ENCODE measurements at places on chromosomes 4 and X. TPM values are rescaled to one million over a fixed set of nuclear protein-coding genes. Genes with fewer than 3 reads are reported as not detected.

- no peak for DNase-seq
- H3K27ac ChIP-seq = no peak overlapping the region
These were observed 56.0 kb downstream of the ACOX3 start for GRCh38 chr4:8384397-8385060.

DNA sequence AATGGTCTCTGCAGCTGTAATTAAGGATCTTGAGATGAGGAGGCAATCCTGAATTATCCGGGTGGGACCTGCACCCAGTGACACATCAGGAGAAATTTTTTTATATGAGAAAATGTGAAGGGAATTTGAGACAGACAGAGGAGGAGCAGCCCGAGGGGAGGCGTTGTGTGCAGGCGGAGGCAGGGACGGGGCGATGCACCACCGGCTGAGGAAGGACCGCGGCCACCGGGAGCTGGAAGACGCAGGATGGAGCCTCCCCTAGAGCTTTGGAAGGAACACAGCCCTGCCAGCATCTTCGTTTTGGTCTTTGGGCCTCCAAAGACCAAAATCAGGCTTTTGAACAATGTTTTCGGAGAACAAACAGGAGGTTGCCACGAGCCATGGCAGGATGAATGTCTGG is 85.0 kb upstream of the ADRA2C start:
- no peak overlapping the region for H3K27ac ChIP-seq
- no peaks in the 10 kb centered on the region for H3K36me3 ChIP-seq
- DNase-seq = no peak
- no peak overlapping the region for H3K4me3 ChIP-seq

GABRE gene
- 0.61 TPM for total RNA-seq

BTC gene
- 0.09 TPM for total RNA-seq

- peaks cover 2% of the 10 kb centered on the region for H3K4me1 ChIP-seq
- DNase-seq = no peak
- no peaks in the 10 kb centered on the region for H3K36me3 ChIP-seq
These were observed 101.0 kb downstream of the ATP11C start for GRCh38 chrX:139831675-139832456.

- no peaks in the 10 kb centered on the region for H3K4me1 ChIP-seq
- no peak overlapping the region for H3K4me3 ChIP-seq
- H3K27ac ChIP-seq = no peak overlapping the region
- no peak for DNase-seq
- no peaks in the 10 kb centered on the region for H3K27me3 ChIP-seq
These were observed 59.1 kb downstream of the IGFBP7 start for GRCh38 chr4:57051095-57051494.

PAGE2 gene
- not detected for total RNA-seq

DNA sequence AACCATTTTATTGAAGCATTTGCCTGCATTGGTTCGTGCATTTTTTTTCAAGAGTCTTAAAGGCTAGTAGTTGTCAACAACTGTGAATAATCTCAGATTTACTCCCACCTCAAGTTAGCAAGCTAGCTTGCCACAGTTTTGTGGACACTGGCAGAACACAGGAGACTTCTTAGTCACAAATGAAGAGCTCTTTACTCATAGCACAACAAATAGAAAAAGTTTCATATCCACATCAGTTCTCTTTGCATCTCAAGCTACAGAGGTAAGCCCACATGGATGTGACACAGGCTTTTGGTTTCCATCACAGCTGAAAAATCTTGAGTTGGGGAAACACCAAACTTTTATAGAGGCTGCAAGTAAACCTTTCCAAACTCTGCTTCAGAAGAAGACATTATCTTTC is 2315.7 kb upstream of the TENM3 start:
- no peaks in the 10 kb centered on the region for H3K4me1 ChIP-seq
- H3K36me3 ChIP-seq = no peaks in the 10 kb centered on the region
- H3K4me3 ChIP-seq = no peak overlapping the region
- H3K27ac ChIP-seq = no peak overlapping the region
- no peaks in the 10 kb centered on the region for H3K27me3 ChIP-seq

LRBA gene
- total RNA-seq = 69.8 TPM

DNA sequence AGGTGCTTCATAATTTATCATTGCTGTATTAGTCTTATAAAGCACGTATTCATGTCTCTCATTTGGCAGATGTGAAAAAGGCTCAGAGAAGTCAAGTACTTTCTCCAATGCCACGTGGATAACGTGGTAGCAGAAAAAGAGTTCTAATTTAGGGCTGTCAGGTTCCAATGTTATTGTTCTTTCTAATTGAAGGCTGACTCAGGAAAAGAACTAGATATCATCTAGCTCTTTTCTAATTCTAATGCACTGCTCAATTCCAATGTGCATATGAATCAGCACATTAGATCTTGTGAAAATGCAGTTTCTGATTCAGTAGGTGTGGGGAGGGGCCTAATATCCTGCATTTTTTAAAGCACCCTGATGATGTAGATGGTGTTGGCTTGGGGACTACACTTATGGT is 22.8 kb downstream of the AGA start:
- no peaks in the 10 kb centered on the region for H3K4me1 ChIP-seq
- H3K4me3 ChIP-seq = no peak overlapping the region
- no peaks in the 10 kb centered on the region for H3K27me3 ChIP-seq
- no peaks in the 10 kb centered on the region for H3K36me3 ChIP-seq
- no peak for DNase-seq
- H3K27ac ChIP-seq = no peak overlapping the region

DNA sequence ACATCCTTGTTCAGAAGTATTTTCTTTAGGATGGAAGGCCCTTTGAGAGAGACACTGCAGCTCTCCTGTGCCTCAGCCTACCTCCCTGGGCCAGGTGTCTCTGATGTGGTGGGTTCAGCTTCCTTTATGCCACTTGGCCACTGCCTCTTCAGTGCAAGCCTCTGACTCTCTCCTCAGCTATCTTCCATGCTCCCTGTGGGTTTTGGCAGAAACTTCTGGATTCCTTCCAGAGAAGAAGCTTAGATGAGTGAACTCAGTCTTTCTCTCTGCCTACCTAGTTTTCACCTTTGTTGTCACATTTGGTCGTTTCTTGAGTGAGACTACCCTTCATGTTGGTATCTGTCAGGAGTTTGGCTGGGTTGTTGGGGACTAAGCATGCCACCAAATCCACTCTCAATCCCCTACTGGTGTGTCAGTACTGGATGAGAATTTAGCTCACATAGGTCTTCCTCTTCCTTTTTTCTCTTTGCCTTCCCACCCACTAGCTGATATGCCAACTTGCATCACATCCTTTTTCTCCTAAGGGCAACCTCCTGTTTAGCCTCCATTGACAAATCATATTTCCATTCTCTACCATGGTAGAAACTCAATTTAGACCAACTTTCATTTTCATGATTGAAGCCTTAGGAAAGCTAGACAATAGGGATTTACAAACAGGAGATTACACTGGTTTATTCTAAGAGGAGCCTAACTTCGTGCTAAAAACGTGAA is 32.0 kb downstream of the IL15 start:
- no peak overlapping the region for H3K27ac ChIP-seq
- no peak overlapping the region for H3K4me3 ChIP-seq
- no peaks in the 10 kb centered on the region for H3K27me3 ChIP-seq
- H3K36me3 ChIP-seq = no peaks in the 10 kb centered on the region
- H3K4me1 ChIP-seq = no peaks in the 10 kb centered on the region

- H3K4me1 ChIP-seq = no peaks in the 10 kb centered on the region
- no peak overlapping the region for H3K4me3 ChIP-seq
- H3K36me3 ChIP-seq = no peaks in the 10 kb centered on the region
- H3K27me3 ChIP-seq = no peaks in the 10 kb centered on the region
- no peak overlapping the region for H3K27ac ChIP-seq
These were observed 200.2 kb downstream of the DKK2 start for GRCh38 chr4:106835919-106836318.

CWH43 gene
- not detected for total RNA-seq

GPR82 gene
- total RNA-seq = 0.67 TPM

- no peaks in the 10 kb centered on the region for H3K27me3 ChIP-seq
- no peaks in the 10 kb centered on the region for H3K36me3 ChIP-seq
- H3K4me1 ChIP-seq = no peaks in the 10 kb centered on the region
These were observed 340.8 kb downstream of the PAPSS1 start for GRCh38 chr4:107379054-107379869.

- peaks cover 9% of the 10 kb centered on the region for H3K4me1 ChIP-seq
- H3K27ac ChIP-seq = no peak overlapping the region
- no peaks in the 10 kb centered on the region for H3K27me3 ChIP-seq
- H3K4me3 ChIP-seq = no peak overlapping the region
These were observed 18.2 kb downstream of the SLC25A43 start for GRCh38 chrX:119417376-119417775.

IRAK1 gene
- 35.6 TPM for total RNA-seq

MAGEE2 gene
- total RNA-seq = not detected

DNA sequence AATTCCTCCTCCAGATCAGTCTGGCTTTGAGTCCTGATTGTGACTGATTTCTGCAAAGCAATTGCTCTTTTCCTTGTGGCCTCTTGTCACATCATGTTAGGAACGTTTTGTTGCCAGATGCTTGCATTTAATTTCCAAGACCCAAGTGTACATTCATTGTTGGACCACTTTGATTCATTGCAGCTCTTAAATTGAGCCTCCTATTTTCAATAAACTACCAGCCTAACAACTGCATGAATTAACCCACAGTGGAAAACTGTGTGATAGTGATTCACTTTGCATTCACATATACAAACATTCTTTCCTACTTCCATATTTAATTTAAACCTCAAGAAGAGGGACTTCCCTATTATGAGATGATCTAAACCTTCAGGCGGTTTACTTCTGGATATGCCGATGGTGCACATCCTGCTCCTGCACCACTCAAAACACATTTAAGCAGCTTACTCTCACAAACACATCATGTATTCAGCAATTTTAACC is 118.4 kb downstream of the AFF1 start:
- DNase-seq = no peak
- no peak overlapping the region for H3K4me3 ChIP-seq
- H3K27me3 ChIP-seq = no peaks in the 10 kb centered on the region
- peaks cover 28% of the 10 kb centered on the region for H3K4me1 ChIP-seq

DNA sequence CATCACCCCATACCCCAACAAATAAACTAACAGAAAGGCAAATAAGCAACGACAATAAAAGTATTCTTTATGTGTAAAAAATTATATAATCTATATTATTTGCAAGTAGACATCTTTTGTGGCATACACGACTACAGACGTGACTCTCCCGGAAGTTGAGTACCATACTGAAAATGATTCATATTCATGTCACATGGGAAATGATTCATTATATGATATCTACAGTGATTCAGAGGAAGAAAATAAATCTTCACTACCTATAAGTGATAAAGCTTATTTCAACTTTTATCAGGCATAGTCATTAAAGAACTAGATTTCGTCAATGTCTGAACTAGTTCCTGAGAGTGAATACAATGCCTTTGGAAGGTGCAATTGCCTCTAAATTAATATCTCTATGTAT is 4.6 kb upstream of the ANTXR2 start:
- no peak overlapping the region for H3K4me3 ChIP-seq
- no peaks in the 10 kb centered on the region for H3K4me1 ChIP-seq
- no peak for DNase-seq
- no peak overlapping the region for H3K27ac ChIP-seq
- no peaks in the 10 kb centered on the region for H3K36me3 ChIP-seq

GRCh38 chrX:150872773-150873336 is 25.6 kb downstream of the CD99L2 start:
- H3K4me1 ChIP-seq = no peaks in the 10 kb centered on the region
- DNase-seq = no peak
- H3K27ac ChIP-seq = no peak overlapping the region
- no peaks in the 10 kb centered on the region for H3K36me3 ChIP-seq
- no peaks in the 10 kb centered on the region for H3K27me3 ChIP-seq

DNA sequence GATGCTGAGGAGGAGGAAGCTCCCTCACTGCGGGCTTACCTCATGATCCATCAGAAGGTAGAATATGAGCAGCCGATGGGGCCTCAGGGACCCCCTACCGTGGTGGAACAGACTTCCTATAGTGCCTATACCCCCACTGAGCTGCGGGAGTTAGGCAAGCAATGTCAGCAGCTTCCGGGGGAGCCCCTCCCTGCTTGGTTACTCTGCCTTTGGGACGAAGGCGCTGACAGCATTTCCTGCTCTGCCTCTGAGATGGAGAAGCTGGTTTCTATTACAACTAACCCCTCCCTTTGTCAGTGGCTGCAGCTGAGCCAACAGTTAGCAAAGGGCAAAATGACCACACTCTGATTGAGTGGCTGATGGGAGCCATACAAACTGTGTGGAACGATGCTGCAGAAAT is 430.7 kb downstream of the IDS start:
- no peaks in the 10 kb centered on the region for H3K4me1 ChIP-seq
- no peaks in the 10 kb centered on the region for H3K27me3 ChIP-seq
- H3K27ac ChIP-seq = no peak overlapping the region
- H3K4me3 ChIP-seq = no peak overlapping the region
- H3K36me3 ChIP-seq = no peaks in the 10 kb centered on the region
- DNase-seq = no peak

DNA sequence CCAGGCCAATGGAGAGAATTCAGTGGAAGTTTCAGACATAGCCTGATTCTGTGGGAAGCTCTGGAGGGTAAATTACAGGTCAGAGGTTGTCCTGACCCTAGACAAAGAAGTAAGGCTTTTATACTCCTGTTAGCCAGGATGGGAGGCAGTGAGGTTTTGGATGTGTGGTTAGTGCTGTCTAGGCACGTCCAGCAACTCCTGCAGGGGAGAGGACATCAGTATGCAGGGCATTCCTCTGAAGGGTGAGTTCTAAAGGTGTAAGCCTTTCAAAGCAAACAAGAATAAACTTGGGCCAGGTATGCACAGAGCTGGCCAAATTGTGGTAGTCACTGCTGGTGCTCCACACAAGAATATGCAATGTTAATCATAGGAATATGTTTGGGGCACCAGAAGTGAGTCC is 562.5 kb downstream of the CCSER1 start:
- no peak overlapping the region for H3K27ac ChIP-seq
- no peaks in the 10 kb centered on the region for H3K36me3 ChIP-seq
- H3K27me3 ChIP-seq = no peaks in the 10 kb centered on the region
- no peak overlapping the region for H3K4me3 ChIP-seq
- no peak for DNase-seq
- no peaks in the 10 kb centered on the region for H3K4me1 ChIP-seq

GRCh38 chr4:158121161-158121579 is 51.7 kb downstream of the GASK1B start:
- no peak for DNase-seq
- H3K27ac ChIP-seq = no peak overlapping the region
- H3K36me3 ChIP-seq = no peaks in the 10 kb centered on the region
- no peaks in the 10 kb centered on the region for H3K27me3 ChIP-seq

DNA sequence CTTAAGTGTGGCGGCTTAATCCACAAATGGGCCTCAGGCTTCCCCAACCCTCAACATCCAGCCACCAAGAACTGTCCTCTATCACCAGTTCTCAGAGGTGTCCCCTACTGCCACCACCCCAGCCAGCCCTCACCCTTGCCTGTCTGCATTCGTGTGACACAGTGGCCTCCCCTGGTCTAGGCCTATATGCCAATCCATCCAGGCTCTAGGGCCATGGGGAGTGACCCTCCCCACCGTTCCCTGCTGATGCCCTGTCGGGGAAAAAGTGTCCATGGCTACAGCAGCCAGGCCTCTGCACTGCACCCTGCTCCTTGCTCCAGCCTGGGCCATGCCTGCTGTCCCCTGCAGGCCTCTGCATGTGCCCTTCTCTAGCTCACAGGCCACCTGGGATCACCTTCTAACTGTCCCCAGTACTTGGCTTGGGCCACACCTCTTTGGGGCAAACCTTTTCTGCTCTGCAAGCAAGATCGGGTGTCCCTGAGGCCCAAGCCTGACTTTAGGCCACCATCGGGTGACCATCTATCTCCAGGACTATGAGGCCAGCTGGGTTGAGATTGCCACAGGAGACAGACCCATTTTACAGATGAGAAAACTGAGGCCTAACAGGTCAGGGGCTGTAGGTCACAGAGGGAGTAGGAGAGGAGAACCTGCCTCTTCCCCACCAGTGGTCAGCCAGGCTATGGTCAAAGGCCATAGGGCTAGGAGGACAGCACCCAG is 75.8 kb downstream of the JAKMIP1 start:
- no peaks in the 10 kb centered on the region for H3K4me1 ChIP-seq
- no peaks in the 10 kb centered on the region for H3K36me3 ChIP-seq
- no peak for DNase-seq
- H3K27me3 ChIP-seq = no peaks in the 10 kb centered on the region
- no peak overlapping the region for H3K4me3 ChIP-seq

STS gene
- total RNA-seq = 1.8 TPM
